ENCODE measurements at places on chromosomes 3 and 15.

GRCh38 chr3:18393906-18394305 is 31.2 kb downstream of the SATB1 start:
- DNase-seq: no peak

GRCh38 chr3:30221619-30222018 is 384.8 kb upstream of the TGFBR2 start:
- no peak for DNase-seq

DNA sequence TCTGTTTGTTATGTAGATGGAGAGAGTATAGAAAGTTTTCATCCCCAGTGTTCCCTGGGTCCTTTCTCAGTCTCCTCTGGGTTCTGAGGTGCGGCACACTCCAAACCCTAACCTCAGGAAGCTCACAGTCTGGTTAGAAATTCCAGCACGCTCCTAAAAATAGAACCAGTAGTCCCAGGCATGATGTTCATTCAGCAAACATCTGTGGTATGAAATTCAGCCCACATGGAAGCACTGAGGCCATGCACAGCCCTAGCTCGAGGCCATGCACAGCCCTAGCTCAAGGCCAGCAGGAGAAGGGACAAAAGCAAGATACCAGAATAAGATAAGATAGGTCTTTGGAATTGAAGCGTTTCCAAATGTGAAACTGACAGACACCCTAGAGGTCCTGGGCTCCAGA is 82.3 kb upstream of the OXTR start:
- no peak for DNase-seq

DNA sequence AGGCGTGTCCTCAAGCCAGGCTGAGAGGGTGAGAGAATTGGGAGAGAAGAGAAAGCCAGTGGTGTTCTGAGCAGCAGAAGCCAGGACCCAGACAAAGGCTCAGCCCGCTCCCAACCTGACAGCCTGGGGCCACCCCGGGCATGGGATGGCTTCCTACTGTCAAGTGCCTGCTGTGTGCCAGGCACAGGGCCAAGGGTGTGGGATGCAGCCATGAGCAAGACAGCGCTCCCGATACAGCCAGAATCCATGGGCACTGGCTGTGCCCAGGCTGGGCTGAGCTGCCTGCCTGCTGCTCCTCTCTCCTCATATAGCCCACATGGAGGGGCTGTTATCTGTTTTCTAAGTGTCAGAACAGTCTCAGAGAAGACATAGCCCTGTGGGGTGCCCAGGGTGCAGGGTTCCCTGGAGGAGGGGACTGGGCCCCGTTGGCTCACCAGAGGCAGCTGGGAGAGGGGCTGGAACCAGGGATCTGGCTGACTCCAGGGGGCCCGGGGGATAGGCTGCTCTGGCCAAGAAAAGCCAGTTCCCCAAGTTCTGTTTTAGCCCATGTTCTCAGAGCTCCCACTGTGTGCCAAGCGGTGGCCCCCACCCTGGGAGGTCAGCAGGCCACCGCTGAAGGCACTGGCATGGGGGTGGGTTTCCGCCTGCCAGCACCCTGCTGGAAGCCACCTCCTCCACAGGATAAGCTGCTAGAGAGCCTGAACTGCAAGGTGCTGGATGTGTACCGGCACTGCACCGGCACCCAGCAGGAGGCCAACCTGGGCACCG is 39.0 kb downstream of the CFAP100 start:
- no peak for DNase-seq

- DNase-seq: no peak
Measured at GRCh38 chr15:83304861-83305703, 20.6 kb upstream of the BNC1 start.

DNA sequence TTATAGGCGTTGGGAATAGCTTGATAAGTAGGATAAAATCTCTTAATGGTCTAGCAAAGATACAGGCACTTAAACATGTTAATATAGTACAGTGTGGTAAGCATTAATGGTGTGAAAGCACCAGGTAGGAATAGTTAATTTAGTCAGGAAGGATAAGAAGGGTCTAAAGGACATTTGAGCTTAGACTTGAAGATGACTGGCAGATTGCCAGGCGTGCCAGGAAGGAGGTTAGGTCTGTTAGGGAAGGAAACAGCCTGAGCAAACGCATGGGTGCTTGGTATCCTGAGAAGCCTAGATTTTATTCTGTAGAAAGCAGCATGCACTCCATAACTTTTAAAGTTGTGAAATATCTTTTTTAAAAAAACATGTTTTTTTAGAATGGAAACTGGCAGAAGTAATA is 17.7 kb downstream of the SEC62 start:
- DNase-seq: no peak

DNA sequence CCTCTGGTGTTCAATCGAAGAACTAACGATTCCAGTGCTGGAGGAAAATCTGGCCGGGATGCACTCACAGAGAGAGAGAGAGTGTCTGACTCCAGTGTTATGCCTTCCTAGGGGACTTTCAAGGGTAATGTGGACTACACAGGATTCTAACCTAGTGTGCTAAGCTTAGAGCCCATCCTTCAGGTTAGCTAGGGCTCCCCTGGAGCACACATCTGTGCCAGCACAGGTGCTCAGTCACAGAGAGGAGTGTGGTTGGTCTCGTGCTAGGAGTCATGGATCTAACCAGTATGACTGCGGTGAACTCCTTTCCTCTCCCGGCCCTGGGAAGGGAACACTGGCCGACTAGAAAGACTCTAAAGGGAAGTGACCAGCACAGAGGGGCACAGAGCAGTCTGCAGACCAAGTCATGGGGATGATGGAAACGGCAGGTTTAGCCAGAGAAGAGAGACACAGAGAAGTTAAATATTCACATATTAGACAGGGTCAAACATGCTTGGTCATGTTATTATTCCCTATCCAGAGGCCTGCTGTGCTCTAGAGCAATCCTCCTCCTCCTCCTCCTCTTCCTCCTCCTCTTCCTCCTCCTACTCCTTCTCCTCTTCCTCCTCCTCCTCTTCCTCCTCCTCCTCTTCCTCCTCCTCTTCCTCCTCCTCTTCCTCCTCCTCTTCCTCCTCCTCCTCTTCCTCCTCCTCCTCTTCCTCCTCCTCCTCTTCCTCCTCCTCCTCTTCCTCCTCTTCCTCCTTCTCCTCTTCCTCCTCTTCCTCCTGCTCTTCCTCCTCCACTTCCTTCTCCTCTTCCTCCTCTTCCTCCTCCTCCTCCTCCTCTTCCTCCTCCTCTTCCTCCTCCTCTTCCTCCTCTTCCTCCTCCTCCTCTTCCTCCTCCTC is 280.3 kb downstream of the XXYLT1 start:
- no peak for DNase-seq

GRCh38 chr3:171200750-171201088 is 174.2 kb upstream of the SLC2A2 start:
- DNase-seq: no peak

GRCh38 chr3:119647171-119647570 is 13.2 kb downstream of the POPDC2 start:
- DNase-seq: peak; percentile 56

- DNase-seq: no peak
Measured at GRCh38 chr15:57468486-57468885, 92.2 kb downstream of the CGNL1 start.

- no peak for DNase-seq
Measured at GRCh38 chr3:31832551-31832950, 148.5 kb downstream of the OSBPL10 start.

- no peak for DNase-seq
Measured at GRCh38 chr3:175485436-175485835, 626.3 kb downstream of the NAALADL2 start.

DNA sequence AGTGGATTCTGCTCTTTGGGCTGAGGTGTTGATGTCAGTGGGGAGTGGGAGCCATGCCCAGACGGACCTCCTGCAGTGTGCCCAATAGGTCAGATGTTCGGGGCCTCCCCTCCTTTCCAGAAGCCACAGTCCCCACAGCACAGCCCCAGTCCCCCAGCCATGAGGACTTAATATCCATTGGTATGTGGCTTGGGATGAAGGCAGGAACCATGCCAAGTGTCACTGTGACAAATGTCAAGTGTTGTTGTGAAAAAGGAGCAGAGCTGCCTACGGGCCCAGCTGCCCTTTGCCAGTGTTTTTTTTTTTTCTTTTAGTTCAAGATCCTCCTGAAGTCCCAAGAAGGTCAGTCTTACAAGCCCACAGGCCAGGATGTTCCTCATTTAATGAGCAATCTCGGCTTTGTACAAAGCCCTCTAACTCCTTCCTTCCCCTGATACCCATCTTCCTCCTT is 12.2 kb downstream of the SEMA3G start:
- DNase-seq: peak; percentile 56

DNA sequence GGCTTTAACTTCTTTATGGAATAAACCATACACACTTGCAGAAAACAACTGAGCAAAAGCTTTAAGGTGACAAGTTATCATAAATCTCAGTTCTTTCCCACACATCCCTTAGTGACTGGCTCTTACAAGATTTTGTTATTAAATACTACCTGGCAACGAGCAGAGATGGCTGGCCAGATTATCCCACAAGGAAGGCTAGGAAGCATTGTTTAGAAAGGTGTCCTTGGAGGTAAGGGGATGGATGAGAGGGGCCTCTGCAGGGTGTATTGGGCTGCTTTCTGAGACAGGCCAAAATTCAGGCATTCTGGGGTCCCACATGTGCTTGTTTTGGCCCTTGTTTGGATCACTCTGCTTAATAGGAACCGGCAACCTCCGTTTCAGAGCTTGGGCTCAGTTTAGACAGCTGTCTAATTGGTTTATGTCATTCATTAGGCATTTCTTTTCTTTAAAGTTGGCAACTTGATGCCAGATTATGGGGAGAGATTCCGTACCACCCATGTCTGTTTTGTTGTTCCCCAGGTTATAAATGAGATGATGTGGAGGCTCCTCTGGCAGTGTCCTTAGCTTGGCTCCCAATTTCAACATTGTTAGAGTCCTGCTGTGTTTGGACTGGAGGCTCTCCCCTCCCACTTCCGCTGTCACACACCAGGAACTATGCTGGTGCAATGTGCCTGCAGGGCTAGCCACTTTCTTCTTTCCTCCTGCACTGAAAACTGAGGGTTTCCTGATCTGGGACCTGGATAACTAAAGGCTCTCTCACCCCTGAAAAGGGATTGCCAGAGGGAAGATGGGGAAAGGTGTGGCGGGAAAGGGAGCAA is 121.1 kb downstream of the TPRG1 start:
- DNase-seq: no peak

- peak; percentile 20 for DNase-seq
Measured at GRCh38 chr3:104385421-104385820, 981.3 kb upstream of the ALCAM start.

DNA sequence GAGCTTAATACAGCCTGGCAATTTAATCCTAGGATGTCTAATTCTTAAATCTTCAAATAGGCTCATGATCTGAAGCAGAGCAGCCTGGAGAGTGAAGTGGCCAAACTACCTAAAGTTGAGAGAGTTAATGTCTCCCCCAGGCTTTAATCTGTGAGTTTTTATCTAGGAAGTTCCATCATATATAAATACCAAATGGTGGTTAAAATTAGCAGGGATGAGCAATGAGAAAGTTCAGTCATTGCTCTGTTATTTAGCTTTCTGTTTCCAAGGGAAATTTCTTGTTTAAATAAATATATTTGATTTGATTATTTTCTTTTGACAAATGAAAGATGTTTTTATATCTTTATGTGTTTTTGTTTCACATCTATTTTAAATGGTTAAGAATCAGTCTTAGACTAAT is 274.4 kb upstream of the UMPS start:
- DNase-seq: peak; percentile 24

DNA sequence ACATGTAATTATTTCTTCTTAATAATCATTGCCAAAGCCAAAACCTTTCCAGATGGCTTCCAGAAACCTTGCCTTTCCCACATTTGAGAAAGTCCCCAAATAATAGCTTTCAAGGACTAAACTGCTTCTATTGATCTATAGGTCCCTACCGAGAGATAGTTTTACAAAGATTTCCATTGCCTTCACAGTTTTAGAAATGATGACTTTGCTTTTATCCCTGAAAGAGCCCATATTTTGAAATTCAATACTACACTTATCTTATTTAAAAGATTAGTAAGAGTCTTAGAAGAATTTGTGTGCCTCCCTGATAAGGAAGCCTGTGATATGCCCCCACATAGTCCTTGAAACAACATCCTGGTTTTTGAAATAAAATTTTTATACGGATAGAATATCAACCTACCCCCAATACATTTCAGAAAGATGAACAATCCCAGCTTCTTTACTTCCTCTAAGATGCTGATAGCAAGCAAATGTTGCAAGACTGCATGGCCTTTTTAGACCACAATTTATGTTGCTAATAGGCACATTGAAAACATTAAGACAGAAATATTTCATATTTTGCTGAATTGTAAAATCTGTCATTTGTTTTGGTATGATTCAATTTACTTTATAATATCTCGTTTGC is 146.3 kb downstream of the TMCO5A start:
- DNase-seq: no peak

DNA sequence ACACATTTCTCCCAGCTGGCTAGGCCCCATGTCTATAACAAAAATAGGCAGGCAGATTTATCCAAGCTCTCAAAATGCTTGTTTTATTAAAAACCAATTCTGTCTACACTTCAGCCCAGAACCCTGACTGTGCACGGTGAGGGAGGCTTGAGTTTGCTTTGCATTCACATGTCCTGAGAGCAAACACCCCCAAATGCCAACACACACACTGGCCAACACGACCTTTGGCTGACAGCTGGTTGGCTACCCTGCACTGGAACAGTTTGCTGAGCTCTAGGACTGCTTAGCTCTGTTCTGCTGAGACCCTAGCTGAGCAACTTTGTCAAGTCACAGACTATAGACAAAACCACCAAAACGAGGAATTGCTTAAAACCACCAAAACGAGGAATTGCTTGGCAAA is 3.6 kb downstream of the STIMATE start:
- no peak for DNase-seq

GRCh38 chr3:105746231-105746996 is 122.4 kb downstream of the CBLB start:
- no peak for DNase-seq

GRCh38 chr15:71338265-71338664 is 223.0 kb downstream of the THSD4 start:
- DNase-seq: no peak

DNA sequence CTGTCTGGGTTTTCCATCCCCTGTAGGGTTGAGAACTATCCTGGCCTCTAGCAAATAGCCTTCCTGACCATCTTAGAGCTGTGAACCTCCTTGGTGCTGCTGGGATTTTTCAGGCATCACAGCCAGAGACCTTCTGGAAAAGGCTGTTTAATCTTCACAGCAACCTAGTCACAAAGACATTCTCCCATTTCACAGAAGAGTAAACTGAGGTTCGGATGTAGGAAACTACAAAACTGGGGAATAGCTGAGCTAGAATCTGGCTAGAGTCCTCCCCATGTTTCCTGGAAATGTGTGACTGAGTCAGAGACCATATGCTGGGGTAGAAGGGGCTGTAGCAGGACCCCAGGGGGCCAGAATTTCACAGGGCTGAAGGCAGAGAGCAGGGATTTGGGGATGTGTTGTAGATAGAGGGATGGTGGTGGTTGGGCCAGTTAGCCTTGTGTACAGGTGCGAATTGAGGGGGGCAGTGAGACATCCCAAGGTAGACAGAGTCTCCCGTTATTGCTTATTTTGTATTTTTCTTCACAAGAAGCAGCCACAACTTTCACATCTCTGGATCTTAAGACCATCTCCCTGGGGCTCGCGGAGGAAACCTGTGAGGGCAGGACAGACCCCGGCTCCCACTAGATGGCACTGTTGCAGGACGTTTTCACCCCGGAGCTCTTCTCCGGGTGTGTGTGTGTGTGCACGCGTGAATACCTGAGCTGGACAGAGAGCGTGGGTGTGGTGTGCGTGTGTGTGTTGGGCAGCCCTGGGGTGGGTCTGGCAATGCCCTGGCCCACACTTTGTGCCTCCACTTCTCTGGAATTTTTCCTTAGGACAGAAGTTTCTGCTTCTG is 66.9 kb upstream of the PRR23C start:
- peak; percentile 42 for DNase-seq

GRCh38 chr15:65333148-65333820 is 28.8 kb downstream of the RNU5B-1 start:
- DNase-seq: no peak

GRCh38 chr15:77144492-77145070 is 73.7 kb upstream of the TSPAN3 start:
- DNase-seq: peak; percentile 57

- no peak for DNase-seq
Measured at GRCh38 chr15:33064878-33065277, 129.6 kb downstream of the FMN1 start.

Measured in muscle of leg (tissue), 16 donors.